Ascending aorta (tissue), 2 donors: ENCODE measurements at places on chromosomes 7 and 10. TPM values are rescaled to one million over a fixed set of nuclear protein-coding genes. Genes with fewer than 3 reads are reported as not detected.

DNA sequence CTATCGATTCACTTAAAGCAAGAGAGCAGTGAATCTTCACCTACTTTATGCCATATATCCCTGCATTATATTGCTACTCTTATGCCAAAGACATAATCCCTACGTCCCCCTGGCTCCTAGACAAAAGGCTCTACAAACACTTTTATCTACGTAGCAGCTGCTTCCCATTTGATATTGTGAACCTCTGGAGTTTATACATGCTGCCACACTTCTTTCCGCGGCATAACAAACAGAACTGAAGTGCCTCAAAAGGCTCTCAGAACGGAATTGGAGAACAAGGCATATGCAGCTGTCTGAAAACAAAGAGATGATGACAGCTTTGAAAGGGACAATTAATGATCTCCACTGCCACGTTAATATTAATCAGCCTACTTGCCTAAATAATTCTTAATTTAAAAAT, 985.6 kb upstream of the LRRN3 start:
- no peak overlapping the region for H3K27ac ChIP-seq
- H3K4me3 ChIP-seq: no peak overlapping the region
- no peaks in the 10 kb centered on the region for H3K27me3 ChIP-seq
- no peaks in the 10 kb centered on the region for H3K36me3 ChIP-seq
- no peaks in the 10 kb centered on the region for H3K4me1 ChIP-seq
- no peak for DNase-seq

GRCh38 chr7:27139334-27140125, 4.0 kb downstream of the HOXA5 start:
- peak overlapping the region; percentile 44 for H3K27ac ChIP-seq
- H3K27me3 ChIP-seq: no peaks in the 10 kb centered on the region
- H3K4me3 ChIP-seq: peak overlapping the region; percentile 25
- H3K36me3 ChIP-seq: peaks cover 7% of the 10 kb centered on the region
- peaks cover 8% of the 10 kb centered on the region for H3K4me1 ChIP-seq
- DNase-seq: no peak

DNA sequence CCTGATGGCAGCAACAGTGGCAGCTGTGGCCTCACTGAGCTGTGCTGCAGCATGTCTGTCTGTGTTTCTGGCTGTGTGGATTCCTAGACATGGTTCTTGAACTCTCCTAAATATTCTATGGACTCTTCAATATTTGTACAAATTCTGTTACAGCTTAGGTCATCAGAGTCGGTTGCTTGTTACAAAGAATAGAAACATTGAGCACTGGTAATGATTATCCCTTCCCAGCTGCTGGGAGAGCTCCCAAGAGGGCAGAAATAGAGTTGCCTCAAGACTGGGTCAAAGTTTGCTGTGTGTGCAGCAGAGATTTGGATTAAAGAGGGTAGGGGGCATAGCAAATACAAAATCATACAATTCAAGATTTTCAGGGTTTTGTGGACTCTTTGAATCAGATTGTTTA, 337.1 kb upstream of the AKR1E2 start:
- no peaks in the 10 kb centered on the region for H3K27me3 ChIP-seq
- H3K27ac ChIP-seq: no peak overlapping the region
- H3K4me3 ChIP-seq: no peak overlapping the region
- no peaks in the 10 kb centered on the region for H3K36me3 ChIP-seq
- no peak for DNase-seq

DNA sequence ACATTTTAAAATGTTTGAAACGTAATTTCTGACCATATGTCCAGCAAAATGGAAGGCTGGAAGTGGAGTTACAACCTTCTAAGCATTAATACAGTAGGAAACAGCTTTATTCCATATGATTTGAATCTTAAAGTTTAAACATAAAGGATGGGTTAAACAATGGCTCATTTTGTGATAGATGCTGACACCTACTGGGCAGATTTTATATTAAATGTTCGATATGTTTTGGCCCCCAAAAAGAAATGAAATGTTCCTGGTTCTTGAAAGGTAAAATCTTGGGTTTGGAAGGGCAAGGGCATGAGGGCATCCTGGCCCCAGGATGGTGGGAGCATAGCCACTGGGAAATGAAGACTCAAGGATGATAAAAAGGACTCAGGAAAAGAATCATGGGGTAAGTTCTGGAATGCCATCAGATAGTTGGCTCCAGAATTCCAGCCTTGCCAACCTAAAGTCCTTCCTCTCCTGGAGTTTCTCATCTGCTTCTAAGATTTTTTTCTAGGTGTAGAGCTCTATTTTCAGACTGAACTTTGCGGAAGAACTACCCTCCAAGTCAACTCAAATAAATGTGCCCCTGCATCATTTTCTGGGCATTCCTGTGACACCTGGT, 34.6 kb upstream of the SLC35G1 start:
- no peak for DNase-seq
- no peak overlapping the region for H3K4me3 ChIP-seq
- no peaks in the 10 kb centered on the region for H3K27me3 ChIP-seq
- H3K4me1 ChIP-seq: no peaks in the 10 kb centered on the region

DNA sequence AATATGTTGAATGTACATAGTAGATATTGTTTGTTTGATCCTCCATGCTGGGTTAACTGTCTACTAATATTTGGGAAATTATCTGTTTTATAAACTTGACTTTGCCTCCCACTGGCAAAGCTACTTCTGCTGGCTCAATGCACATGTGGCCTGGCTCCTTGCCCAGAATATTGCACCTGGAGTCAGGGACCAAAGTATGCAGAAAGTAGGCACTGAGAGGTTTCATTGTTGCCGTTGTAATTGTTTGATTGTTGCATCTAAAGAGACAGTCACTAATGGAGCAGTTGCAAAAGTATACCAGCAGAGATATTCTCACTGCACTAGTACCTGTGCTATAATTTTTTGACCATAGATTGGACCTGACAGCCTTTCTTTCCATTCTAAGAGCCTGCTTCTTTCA, 137.8 kb upstream of the CNTNAP2 start:
- no peaks in the 10 kb centered on the region for H3K27me3 ChIP-seq
- H3K27ac ChIP-seq: no peak overlapping the region
- H3K4me3 ChIP-seq: no peak overlapping the region

GRCh38 chr7:130149281-130150139, 55.7 kb downstream of the TMEM209 start:
- H3K4me1 ChIP-seq: no peaks in the 10 kb centered on the region
- no peaks in the 10 kb centered on the region for H3K36me3 ChIP-seq
- no peak overlapping the region for H3K4me3 ChIP-seq
- H3K27me3 ChIP-seq: no peaks in the 10 kb centered on the region
- DNase-seq: peak; percentile 53

DNA sequence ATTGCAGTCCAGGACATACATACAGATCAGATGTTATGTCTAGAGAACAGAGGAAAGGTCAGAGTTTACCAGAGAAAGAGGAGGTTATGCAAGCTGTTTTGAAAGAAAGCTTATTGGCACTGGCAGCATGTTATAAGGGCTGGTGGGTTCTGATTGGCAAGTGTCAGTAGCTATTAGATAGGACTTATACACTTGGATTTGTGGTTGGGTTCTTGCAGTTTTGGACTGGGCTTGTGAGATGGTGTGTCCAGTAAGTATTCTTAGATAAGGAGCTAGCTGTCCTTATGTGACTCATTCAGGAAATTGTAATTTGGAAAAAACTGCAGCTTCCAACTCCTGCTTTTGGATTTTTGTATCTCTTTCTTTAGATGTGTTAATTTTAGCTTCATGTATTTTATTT, 130.7 kb upstream of the NAMPT start:
- H3K36me3 ChIP-seq: no peaks in the 10 kb centered on the region
- no peaks in the 10 kb centered on the region for H3K27me3 ChIP-seq
- H3K4me3 ChIP-seq: no peak overlapping the region
- no peak for DNase-seq

The SEMA4G gene
- total RNA-seq: 2.1 TPM

The EPHB4 gene
- total RNA-seq: 144 TPM

The ZMYND11 gene
- total RNA-seq: 29.6 TPM

The TRIM73 gene
- 5.2 TPM for total RNA-seq

The CDNF gene
- not detected for total RNA-seq
